Small intestine (tissue), 16 donors: ENCODE measurements at places on chromosomes 2 and 18.

DNA sequence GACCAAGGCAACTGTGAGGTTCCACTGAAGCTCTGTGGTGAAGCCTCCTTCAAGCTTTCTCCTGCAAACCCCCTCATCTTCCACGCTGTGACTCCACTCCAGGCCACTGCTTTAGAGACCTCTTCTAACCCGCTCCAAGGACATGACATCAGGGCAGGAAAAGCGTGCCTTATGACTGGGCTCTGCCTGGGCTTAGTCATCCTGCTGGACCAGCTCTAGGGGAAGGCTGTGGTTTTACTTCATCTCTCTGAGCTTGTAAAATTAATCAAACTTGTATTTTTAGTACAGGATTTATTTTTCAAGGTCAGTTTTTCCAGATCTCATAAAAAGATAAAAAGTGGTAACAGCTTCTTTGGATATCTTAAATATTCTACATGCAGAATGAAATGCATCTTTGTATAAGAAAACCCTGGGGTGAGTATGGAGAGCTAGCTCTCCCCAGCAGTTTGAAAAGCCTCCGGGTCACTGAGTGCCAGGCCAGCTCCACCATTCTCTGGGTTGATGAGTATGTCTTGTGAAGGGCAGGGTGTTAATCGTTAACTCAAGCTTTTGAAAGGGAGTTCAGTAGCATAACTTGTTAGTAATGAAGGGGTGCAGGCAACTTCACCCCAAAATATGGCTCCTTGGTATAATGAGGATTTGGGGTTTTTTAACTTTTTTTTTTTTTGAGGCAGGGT, 33.1 kb upstream of the YPEL5 start:
- H3K27me3 ChIP-seq: no peaks in the 10 kb centered on the region
- H3K36me3 ChIP-seq: no peaks in the 10 kb centered on the region
- no peak overlapping the region for H3K4me3 ChIP-seq
- peak; percentile 19 for DNase-seq
- no peaks in the 10 kb centered on the region for H3K4me1 ChIP-seq

DNA sequence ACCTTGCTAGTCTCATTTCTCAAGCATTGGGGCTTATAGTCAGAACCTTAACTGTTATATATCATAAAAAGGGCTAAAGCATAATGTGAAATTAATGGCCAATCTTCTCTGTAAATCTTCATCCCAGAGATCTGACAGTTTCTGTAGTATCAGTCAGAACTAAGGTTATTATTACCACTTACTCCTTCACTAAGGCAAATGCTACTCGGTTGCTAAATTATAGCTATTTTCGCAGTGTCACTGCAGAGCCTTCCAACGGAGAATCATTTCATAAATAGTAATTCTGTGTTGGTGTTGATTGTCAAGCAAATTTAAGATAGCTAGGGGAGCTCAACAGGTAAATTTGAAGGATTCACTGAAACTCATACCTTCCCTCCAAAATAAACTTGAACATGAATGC, 258.0 kb downstream of the METTL4 start:
- no peaks in the 10 kb centered on the region for H3K36me3 ChIP-seq
- H3K27me3 ChIP-seq: no peaks in the 10 kb centered on the region
- no peaks in the 10 kb centered on the region for H3K4me1 ChIP-seq
- no peak overlapping the region for H3K4me3 ChIP-seq

DNA sequence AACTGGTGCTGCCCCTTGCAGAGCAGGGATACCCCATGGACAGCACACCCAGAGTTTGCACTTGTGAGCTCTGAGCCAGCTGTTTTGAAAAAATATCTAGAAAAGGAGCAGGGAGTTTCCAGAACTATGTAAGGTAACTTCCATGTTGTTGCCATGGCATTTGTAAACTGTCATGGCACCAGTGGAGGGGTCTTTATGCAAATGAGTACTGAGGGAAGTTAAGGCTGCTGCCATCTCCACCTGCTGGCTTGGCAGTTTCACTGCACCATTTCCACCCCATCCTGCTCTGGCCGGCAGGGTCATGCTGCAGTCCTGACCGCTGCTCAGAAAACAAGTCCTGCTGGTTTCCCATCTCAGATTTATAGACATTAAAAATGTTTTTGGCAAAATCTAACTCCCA, 52.3 kb upstream of the SNTG2 start:
- H3K27ac ChIP-seq: no peak overlapping the region
- no peaks in the 10 kb centered on the region for H3K36me3 ChIP-seq
- H3K4me3 ChIP-seq: no peak overlapping the region
- no peaks in the 10 kb centered on the region for H3K27me3 ChIP-seq

DNA sequence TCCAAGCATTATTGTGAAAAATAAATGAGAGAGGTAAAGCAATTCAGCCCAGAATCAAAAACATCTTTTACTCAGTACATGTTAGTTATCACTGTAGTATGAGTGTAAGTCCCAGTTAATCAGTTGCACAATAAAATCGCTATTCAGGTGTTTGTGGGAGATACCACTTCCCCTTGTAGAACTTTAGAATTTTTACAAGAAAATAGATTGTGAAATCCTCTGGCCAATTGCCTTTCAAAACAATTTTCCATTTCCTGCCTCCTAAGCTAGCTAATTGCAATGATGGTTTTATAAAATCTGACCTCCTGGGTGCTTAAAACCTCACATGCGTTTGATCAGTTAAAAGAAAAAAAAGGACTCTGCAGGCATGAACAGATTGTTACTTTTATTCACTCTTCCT, 332.5 kb downstream of the PID1 start:
- DNase-seq: no peak
- H3K27me3 ChIP-seq: no peaks in the 10 kb centered on the region
- no peaks in the 10 kb centered on the region for H3K36me3 ChIP-seq
- no peak overlapping the region for H3K4me3 ChIP-seq
